ENCODE measurements at places on chromosomes 16 and 17.

GRCh38 chr17:19958023-19958422 lies 19.6 kb downstream of the AKAP10 start:
- DNase-seq, result no peak

DNA sequence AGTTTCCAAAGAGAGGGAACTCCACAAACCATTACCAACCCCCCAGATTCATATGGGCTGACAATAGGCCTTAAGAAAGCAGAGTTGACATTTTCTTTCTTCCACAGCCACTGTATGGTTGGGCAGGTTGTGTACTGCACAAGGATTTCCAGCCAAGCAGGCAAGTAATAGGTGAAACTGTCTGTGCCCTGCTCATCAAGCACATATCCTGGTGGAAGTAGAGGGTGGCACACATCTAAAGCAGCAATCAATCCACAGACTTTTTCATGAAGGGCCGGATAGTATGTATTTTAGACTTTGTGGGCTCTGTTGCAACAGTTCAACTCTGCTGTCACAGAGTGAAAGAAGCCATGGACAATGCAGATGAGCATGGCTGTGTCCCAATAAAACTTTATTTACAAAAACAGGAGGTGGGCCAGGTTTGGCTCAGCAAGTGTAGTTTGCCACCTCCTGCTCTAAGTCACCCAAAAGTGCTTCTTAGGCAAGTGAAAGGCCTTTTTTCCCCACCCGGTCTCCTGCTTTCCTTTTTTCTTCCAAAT lies 63.4 kb downstream of the SNX20 start:
- DNase-seq, result no peak

GRCh38 chr17:8408371-8408770 lies 10.7 kb upstream of the RNF222 start:
- no peak for DNase-seq

DNA sequence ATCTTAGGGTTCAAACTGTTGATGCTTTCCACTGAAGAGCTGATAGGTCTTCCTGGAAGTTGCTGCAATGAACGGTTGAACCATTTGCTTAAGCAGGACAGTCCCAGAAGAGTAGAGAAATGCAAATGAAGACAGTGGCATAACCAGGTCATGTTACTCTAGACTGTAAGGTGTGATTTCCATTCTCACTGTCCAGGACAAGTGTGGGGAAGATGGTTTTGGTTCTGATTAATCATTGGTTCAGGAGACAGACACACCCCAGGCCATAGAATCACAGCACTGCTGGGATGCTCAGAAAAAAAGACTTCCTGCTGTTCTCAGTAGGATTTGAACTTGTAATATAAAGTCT lies 34.8 kb upstream of the XYLT2 start:
- DNase-seq, result no peak

- DNase-seq, result no peak
Observed at GRCh38 chr16:56295739-56296527, 104.6 kb downstream of the GNAO1 start.

Measured in activated T-cell treated with anti-CD3 and anti-CD28 coated beads for 48 hours (primary cell).